ENCODE measurements at places on chromosomes 12 and 14. TPM values are rescaled to one million over a fixed set of nuclear protein-coding genes. Genes with fewer than 3 reads are reported as not detected.
A peak's percentile ranks its signal among the peaks of the same experiment; 100 is the strongest.

Gene HOXC13
- not detected for total RNA-seq

GRCh38 chr12:3752741-3753486, at the start of gene CRACR2A:
CRACR2A (minus strand) TSS chr12:3753109; CDS start chr12:3696999, 56,110 bp downstream.
- peak; percentile 69 for DNase-seq

DNA sequence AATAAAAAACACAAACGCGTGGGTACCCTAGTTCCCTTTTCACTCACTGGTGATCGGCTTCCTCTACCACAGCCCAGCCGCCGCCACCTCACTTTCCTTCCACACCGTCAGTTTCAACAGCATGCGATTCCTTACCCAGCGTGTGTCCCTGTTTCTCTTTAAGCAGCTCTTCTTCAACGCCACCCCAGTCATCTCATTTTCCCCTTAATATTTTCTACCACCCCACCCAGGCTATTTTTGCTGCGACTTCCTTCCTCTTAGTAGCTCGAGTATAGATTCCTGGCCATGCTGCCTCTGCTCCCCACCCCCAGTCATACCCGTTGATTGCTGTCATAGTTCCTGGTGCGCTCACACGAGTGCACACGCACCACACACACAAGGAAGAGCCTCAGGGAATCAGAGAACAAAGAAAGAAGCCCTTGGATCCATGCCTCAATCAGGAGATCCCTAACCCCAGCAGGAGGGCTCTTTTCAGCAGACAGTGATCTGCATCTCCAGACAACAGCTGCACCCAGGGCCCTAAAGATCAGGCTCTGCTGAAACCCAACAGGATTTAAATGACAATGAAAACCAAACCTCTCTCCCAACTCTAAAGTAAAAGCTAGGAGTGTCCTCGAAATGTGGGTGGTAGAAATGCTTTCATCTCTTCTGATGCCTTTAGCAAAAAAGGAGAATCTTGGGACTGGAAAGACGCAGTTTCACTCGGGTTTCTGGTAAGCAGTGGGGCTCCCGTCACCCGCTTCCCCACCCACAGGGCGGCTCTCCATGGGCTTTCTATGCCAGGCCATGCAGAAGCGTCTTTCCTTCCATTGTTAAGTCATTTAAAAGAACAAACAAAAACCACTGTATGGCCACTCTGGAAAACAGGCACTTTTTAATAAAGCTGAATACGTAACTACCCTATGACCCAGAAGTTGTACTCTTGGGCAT, 23.8 kb downstream of the VPS37B start:
- peak; percentile 84 for DNase-seq

DNA sequence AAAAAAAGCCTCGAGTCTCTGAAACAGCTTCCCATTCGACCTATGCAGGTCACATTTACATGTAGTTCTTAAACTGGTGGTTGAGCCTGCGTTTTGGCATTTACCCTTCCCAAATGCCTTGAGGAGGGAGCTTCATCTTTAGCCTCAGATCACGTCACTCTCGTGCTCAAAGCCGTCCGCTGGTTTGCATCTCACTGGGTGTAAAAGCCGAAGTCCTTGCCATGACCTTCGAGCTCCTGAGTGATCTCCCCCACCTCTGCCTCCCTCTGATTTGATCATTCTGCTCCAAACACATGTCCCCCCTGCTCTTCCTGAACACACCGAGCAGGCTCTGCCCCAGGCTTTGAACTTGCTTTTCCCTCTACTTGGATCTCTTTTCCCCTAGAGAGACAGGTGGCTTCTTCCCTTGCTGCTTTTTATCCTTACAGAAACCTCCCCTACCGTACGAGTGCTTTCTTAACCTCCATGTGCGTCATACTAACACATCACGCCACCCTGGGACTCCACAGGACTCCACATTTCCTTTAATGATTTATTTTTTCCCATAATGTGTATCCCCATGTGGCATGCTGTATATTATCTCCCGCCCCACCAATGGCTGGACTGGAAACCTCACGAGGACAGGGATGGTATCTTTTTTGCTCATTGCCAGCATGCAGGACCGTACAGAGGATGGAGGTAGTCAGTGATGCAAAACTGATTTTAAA, 610.7 kb downstream of the VRK1 start:
- no peak for DNase-seq

DNA sequence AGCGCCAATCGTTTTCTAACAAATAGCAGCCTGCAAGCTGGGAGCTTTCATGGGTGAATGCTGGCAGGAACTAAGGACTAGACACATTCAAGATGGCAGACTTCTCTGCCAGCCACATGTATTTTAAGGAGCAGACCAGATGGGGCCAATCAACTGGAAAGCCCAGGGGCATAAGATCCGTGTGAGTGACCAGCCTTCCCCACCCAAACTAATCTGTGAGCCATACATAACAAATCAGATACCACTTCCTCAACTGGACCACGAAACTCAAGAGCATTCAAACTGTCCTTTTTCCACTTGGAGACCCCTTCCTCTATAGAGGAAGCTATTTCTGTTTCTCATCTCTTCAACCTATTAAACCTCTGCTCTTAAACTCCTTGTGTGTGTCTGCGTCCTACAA, 9.7 kb downstream of the TCL1B start:
- DNase-seq = no peak

GRCh38 chr12:15346488-15346887, 24.2 kb downstream of the PTPRO start:
- DNase-seq = no peak

GRCh38 chr12:30164382-30165318, 380.9 kb upstream of the TMTC1 start:
- DNase-seq = peak; percentile 38

DNA sequence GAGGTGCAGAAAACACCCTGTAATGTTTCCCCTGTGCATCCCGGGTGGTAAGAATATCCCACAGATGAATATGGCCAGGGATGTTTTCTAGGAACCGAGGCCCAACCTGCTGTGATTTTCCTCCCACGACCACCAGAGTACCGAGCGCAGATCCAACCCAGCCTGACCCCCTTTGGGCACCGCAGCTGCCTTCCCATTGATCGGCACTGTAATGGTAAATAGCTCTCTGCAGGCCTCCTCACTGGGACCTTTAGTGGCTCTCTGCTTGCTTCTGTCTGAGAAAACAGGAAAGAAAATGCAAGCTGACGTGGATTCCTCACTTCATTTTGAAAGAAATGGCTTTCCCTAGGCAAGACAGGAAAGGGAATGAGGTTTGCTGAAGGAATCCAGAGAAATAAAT, 2.4 kb upstream of the RAB15 start:
- DNase-seq = no peak

DNA sequence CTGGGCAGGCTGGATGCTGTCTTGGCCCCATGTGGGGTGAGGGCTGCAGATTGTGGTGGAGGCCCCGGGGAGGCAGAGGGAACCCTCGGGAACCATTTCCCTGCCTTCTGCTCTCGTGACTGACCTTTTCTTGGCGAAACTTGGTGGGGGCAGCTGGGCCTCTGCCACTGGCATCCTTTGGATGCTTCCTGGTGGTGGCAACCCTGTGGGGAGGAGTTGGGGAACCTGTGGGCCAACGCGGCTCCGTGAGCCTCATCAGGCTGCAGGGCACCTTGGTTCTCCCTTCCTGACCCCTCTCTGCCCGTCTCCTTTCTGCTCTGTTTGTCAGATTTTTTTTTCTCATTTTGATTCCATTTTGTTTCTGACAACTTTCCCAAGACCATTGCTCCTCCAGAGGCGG, 14.4 kb downstream of the TMEM121 start:
- DNase-seq = no peak

Measured in tongue (tissue), 3 donors.